ENCODE measurements at places on chromosomes 4 and X. TPM values are rescaled to one million over a fixed set of nuclear protein-coding genes. Genes with fewer than 3 reads are reported as not detected.

Gene RAB40AL
- total RNA-seq = 0.24 TPM

Gene FRMPD4
- 0.03 TPM for total RNA-seq

Gene GAGE2A
- not detected for total RNA-seq

Gene ITIH6
- 0.01 TPM for total RNA-seq

Gene RTL9
- 0.05 TPM for total RNA-seq

Gene ACE2
- total RNA-seq = not detected

Gene ARFIP1
- 16.3 TPM for total RNA-seq

Gene RPL34
- total RNA-seq = 865 TPM

Gene GCNA
- 1.4 TPM for total RNA-seq

Gene MXD4
- 21.3 TPM for total RNA-seq

Gene FRG2
- total RNA-seq = 0.09 TPM

Gene TAF7L
- total RNA-seq = 0.16 TPM

Gene CFP
- 0.37 TPM for total RNA-seq

Gene FAM47E
- 0.18 TPM for total RNA-seq

Gene RAB41
- total RNA-seq = not detected

Gene GYPB
- total RNA-seq = not detected

Gene SYTL4
- 2.8 TPM for total RNA-seq

Gene GAB3
- 0.40 TPM for total RNA-seq

Gene DCAF8L1
- total RNA-seq = not detected

Gene KLB
- 0.08 TPM for total RNA-seq

Gene MAGED4
- total RNA-seq = 6.3 TPM

Gene FGB
- total RNA-seq = 11.4 TPM

Gene RAB40A
- total RNA-seq = not detected

Gene PCDH18
- total RNA-seq = not detected

Gene XPNPEP2
- not detected for total RNA-seq

Gene EOLA2
- total RNA-seq = 58.6 TPM

Gene KIAA1210
- not detected for total RNA-seq

Gene NLGN3
- 1.2 TPM for total RNA-seq

Gene PNCK
- 0.37 TPM for total RNA-seq

Gene TENM3
- 1.5 TPM for total RNA-seq

Gene REELD1
- total RNA-seq = not detected

Gene GAGE12J
- not detected for total RNA-seq

Gene PRR32
- total RNA-seq = not detected

Gene MPC1L
- not detected for total RNA-seq

Gene CT45A1
- total RNA-seq = not detected

Gene IL15
- total RNA-seq = 12.5 TPM

Gene PNMA6F
- not detected for total RNA-seq
